Thyroid gland (tissue), 4 donors: ENCODE measurements at places on chromosomes 11 and 22. TPM values are rescaled to one million over a fixed set of nuclear protein-coding genes. Genes with fewer than 3 reads are reported as not detected.

- DNase-seq, result no peak
Observed at GRCh38 chr11:91763331-91763730, 461.3 kb upstream of the FAT3 start.

DNA sequence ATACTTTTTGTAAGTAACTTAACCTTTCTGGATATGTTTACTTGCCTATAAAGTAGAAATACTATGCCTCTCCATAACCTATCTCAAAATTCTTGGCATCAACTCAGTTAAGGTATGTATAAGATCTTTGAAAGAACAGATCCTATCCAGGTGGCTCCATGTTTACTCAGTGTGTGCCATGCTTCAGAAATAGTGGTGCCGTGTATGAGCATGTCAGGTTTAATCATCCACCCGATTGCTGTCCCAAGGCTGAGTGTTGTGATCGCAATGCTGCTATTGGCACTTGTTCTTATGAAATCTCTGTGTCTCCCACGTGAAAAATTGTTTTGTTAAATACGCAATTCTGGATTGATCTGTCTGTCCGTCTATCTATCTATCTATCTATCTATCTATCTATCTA lies 85.9 kb upstream of the SNX19 start:
- DNase-seq, result no peak

DNA sequence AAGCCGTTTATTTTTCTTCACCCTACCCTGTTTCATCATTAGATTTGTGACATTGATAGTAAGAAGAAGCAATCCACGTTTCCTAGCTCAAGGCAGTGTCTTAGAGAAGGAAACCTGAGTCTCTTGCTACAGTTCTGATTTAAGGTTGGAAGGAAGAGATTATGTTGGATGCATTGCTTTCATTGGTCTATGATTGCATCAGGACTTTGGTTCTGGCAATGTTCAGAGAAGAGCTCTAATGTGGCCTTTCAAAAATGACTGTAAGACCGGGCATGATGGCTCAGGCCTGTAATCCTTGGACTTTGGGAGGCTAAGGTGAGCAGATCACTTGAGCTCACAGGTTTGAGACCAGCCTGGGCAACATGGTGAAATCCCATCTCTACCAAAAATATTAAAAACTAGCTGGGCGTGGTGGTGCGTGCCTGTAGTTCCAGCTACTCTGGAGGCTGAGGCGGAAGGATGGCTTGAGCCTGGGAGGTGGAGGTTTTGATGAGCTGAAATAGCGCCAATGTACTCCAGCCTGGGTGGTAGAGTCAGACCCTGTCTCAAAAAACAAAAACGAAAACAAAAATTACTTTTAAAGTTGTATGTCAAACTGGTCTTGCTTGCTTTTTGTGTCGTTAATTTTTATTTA lies 4.1 kb downstream of the NUCB2 start:
- no peak for DNase-seq

OR5P2 gene
- not detected for total RNA-seq
